ENCODE measurements at places on chromosomes 12 and 14.

DNA sequence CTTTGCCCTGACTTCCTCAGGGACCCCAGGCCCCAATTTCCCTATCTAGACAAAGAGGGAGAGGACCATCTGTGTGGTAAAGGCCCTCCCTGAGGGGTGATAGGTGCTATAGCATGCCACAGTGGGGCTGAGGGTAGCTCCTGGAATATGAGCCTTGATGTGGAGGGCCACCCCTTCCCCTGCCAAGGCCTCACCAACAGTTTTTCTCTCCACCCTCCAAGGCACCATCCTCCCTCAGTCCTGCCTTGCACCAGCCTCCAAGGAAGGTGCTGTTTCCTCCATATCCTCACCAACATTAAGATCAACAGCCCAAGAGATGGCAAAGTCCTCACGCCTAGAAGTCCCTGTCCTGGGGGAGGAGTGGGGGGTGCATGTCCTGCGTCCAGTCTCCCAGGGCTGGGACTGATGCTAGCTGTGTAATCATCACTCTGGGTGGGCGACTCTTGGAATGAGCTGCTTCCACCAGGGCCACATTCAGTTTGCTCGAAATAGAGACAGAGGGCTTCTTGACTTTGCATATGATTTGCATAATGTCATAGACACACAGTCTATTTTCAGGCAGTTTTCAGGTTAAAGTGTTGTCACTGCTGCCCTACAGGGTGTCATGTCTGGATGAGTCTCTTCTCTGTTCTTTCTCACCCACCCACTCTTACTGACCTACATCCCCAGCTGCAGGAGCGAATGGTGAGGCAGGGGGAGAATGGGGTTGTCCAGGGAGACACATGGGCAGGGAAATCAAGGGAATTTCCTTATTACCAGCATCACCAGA, 17.4 kb downstream of the ACVRL1 start:
- no peak for DNase-seq

DNA sequence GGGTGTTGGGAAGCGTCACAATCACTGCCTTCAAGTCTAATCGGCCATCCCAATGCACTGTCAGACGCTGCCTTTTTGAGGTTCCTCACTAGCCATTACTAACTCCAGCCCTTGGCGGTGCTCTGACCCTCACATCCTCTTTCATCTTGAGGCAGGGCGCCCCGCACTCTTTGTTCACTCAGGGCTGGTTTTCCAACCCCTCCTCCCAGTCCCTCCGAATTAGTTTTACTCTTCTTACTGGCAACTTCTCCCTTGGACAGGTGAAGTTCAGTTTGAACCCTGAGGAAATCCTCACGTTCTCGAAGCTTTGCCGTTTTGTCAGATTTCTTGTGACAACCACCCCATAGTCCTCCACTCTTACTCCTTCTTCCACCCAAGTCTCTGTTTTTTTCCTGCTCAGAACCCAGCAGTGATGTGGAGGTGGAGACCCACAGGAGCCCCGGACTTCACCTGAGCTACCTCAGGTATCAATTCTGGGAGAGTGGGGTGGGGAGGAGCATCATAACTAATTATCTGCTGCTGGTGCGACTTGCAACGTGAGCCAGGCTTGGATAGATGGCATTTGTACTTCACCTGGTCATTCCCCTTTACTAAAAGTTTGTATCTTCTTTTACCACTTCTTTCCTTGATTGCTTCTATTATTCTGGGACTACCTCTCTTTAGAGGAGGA, 757 bp downstream of the ZC3H10 start:
- DNase-seq: no peak

DNA sequence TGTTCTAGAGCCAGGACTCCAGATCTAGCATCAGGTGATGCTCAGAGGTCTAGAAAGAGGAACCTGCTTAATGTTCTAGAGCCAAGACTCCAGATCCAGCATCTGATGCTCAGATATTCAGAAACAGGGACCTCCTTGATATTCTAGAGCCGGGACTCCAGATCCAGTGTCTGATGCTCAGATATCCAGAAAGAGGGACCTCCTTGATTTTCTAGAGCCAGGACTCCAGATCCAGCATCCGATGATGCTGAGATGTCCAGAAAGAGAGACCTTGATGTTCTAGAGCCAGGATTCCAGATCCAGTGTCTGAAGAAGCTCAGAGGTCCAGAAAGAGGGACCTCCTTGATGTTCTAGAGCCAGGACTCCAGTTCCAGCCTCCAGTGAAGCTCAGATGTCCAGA, 36.9 kb downstream of the MEG3 start:
- DNase-seq: no peak

DNA sequence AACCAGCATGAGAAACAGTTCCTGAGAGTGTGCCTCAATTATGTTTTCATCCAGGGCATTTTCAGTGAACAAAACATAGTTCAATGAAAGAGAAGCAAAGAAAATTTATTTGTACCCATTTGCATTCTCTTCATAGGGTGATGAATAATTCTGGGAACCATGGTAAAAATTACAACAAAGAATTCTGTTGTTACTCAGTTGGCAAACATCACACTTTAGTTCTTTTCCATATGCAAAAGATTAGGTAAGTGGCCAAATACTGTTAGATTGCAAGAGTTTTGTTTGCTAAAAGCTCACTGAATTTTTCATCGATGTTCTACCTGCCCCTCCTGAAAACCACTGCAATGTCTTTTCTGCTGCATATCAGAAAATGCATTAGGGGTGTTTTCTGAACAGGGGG, 132.4 kb upstream of the RGS6 start:
- DNase-seq: no peak

GRCh38 chr12:16658699-16659098, 52.7 kb upstream of the LMO3 start:
- no peak for DNase-seq

GRCh38 chr12:108814462-108815211, 42.7 kb downstream of the SSH1 start:
- no peak for DNase-seq

- no peak for DNase-seq
These were observed 4.2 kb upstream of the MLF2 start for GRCh38 chr12:6757028-6757690.
